Thymus (tissue), 14 donors: ENCODE measurements at places on chromosomes 4 and X. TPM values are rescaled to one million over a fixed set of nuclear protein-coding genes. Genes with fewer than 3 reads are reported as not detected.

GRCh38 chr4:74293558-74293957 is 14.7 kb upstream of the EPGN start:
- no peak for DNase-seq

DNA sequence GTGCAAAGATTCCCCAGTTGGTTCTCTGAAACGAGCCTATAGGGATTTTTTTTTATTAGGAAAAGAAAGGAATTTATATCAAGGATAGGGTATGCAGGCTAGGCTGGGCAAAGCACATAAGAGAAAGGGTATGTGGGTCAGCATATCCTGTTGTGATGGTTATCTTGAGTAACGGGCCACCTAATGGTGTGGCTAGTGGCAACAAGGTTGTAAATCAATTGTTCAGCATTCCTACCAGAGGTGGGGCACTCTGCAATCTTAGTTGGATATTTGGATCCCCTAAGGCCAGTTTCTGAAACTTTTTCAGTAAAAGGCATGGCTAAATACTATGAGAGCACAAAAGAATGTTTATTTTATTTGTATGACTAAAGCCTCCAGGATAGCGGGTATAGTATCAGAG is 42.7 kb downstream of the DCAF12L1 start:
- DNase-seq: no peak

DNA sequence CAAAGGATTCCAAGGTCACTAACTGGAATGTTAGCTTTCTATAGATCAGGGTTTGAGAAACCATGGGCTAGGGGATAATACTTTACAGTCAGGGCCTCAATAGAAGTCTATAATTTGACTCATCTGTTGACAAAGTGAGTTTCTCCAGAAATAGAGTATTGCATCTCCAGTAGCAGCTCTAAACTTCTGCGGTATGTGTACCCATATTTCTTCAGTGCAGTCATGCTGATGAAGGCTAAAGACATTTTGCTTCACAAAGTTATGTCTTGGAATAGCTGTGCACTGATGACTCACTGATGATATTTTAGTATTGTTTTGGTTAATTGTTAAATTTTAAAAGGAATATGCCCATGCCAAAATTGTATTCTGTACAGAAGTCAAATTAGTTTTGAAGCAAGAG is 464.9 kb upstream of the AMOT start:
- DNase-seq: no peak

Gene GAGE12F
- not detected for total RNA-seq

- DNase-seq: no peak
Observed at GRCh38 chr4:159433337-159433736, 330.5 kb downstream of the RAPGEF2 start.

Gene SLC25A5
- 279 TPM for total RNA-seq

Gene ZFP92
- total RNA-seq: 0.19 TPM

Gene FOXR2
- total RNA-seq: not detected

DNA sequence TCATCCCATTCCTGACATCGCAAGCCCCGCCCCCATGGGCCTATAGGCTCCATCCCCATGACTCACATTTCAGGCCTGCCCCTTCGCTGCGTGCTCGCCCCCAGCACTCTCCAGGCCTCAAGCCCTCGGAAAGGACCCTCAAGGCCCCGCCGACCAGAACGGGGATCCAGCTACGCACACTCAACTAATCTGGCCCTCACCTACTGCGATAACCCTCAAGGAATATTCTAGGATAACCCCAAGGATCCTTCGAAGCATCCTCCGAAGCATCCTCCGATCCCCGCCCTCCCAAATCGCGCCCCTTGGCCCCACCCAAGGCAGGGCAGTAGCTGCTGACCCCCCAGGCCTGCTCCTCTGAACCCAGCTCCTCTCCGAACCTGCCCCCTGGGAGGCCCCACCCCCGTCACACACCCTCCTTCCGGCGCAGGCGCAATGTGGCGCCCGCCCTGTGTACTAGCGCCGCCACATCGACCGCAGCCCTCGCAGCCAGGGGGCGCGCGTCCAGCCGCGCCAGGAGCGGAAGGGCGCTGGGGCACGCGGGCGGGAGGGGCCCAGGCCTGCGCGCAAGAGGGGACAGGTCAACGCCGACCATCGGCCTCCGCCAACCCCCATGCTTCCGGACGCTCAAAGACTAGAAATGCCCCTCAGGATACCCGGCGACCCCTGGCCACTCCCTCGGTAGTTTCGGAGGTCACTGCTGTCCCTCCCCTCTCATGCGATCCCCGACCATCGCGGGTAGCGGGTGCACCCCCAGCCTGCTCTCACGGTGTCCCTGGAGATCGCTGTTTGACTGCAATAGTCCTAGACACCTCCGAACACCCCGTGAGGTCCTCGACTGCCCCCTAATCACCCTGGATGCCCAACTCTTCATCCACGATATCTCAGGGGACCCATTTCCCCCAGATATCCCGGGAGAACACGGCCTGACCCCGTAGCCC is 6.4 kb upstream of the MAGIX start:
- peak; percentile 30 for DNase-seq

Gene ART3
- 0.61 TPM for total RNA-seq

DNA sequence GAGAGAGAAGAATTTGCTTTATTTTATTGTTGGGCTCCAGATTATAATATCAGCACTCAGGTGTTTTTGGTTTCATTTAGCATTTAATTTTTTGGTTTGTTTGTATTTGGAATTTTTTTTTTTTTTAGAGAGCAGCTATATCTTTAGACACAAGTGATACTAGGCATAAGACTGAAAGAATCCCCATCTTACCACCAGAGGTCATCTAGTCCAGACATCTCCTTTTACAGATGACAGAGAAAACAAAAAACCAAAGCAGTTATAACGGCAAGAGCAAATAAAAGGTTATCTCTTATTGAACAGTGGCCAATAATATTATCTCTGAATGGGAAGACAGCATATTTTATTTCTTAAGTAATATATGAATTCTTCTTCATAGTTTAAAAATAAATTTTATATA is 22.8 kb downstream of the USP38 start:
- DNase-seq: no peak

DNA sequence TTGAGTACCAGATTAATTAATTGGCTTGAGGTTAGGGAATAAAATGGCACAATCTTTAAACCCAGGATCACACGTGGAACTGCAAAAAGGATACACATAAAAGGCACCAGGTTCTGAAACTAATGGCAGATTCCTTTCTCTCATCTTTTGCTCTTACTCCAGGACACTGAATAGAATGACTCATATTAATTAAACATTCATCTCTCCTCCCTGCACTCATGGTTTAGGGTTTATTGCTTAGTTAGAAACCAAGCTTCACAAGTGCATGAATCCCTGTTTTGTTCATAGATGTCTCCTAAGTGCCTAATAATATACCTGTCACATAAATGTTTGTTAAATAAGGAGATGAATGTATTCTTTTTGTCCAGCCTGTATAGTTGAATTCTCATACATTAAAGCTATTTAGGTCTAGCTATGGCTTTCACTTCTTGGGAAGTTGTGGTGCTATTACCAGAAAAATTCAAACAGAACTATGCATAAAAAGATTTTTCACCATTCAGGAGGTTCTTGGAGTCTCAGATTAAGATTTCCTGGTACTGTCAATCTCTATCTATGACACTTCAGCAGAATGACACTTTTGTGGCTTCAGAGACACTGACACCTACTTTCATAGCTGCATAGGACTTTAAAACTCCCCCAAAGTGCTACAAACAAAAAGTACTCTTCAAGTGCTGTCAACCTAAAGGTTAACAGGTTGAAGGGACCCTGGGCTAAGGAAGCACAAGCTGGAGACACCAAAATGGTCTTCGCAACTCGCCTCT is 7.4 kb downstream of the CORIN start:
- no peak for DNase-seq

GRCh38 chr4:72513227-72513626 is 55.8 kb downstream of the ADAMTS3 start:
- no peak for DNase-seq

DNA sequence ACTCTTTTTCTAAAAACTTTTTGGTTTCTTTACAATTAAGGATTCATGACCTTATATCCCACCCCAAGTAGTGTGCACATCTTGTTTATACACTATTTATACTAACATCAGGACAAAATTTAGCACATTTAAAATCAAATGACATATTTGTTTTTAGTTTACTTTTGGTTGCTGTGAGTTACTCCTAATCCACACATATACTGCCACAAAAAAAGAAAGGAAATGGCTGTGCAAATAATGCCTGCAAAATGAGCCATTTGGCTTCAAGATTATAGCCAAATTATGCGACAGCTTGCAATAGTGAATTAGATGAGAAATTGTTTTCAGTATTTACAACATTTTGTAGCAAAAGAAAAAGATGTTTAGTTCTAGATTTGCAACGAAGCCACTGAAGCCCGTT is 10.4 kb upstream of the ARHGEF38 start:
- no peak for DNase-seq

DNA sequence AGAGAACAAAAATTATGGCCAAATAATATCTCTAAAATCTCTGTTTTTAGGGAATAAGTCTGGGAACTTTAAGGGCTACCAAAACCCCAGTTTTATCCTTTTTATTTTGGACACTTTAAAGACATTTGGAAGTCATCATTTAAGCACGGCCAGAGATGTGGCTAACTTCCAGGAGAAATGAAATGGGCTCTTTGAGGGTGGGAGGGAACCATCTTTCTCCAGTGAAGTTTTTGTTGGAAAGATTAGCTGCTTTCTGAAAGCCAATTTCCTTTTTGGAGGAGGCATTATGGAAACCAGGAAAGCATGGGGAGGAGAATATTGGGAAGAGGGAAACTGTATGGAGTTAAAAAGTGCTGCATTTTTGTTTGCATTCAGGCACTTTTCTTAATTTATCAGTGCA is 4.8 kb downstream of the VSIG1 start:
- DNase-seq: no peak

Gene FGFR3
- 3.8 TPM for total RNA-seq

Gene PLK4
- total RNA-seq: 33.2 TPM

- no peak for DNase-seq
Observed at GRCh38 chrX:29241809-29242208, 654.6 kb downstream of the IL1RAPL1 start.

DNA sequence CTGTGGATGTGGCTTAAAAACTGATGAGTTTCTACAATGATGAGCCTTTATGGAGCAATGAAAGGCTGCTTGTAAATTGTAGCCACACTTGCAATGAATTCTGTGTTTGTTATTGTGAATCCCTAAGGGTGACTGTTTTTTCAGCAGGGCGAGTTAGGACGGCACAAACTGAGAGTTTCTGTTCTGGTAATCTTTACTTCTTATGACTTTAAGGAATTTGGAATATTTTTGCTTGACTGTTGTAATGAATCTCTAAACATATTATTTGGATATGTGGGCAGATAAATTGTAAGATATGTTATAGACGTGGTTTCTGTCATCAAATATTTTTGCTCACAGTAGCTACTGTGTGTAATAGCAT is 22.2 kb downstream of the RBPJ start:
- no peak for DNase-seq

DNA sequence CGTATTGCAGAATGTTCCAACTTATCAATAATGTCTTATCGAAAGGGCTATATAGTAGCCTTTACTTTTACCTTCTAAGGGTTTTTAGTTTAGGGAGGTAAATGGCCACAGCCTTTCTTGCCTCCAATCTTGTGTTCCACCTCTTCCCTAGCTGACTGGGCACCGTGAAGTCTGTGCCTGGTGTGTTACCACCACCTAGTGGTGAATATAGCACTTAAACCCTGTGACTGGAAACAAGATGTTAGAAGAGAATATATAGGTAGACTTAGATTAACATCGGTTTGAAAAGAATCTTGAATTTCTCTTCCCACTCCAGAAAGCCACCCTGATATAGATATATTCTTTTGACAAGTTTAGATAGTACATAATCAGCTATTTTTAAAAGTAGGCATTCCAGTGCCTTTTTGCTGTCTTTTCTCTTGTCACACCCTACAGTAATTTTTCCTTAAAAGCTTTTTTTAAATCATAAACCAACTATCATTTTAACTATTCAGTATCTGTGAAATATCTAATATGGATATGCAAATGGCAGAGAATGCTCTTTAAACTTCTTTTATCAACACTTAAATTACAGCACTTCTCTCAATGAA is 27.8 kb upstream of the ADH7 start:
- DNase-seq: peak; percentile 17

DNA sequence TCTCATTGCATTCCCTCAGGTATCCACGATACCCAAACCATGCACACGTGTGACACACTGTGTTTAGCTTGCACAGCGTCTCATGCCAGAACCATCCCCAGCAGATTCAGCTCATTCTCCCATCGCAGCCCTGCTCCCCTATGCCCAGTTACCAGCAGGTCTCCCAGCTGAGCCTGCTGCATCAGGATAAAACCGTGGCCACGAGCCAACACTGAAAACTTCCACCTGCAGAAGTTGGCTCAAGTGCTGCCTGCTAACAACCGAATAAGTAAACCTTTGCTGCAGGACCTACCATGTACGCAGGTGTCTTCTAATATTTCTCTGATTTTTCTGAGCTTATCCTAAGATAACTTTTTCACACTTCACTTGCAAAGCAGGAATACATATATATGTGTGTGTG is 120.4 kb upstream of the STS start:
- no peak for DNase-seq

DNA sequence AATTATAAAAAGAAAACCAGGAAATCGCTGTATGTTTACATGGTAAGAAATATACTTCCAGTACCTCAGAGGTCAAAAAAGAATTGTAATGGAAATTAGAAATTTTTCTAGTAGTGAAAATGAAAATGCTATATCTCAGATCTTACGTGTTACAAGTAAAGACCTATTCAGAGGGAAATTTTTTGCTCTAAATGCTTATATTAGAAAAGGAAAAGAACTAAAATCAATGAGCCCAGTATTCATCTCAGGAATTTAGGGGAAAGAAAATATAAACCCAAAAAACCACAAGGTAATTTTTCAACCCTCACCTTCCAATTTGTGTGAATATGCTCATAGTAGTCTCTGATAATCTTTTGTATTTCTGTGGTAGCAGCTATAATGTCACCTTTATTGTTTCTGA is 145.6 kb downstream of the RAP1GDS1 start:
- no peak for DNase-seq

- no peak for DNase-seq
Observed at GRCh38 chr4:57554556-57555092, 444.4 kb upstream of the IGFBP7 start.

Gene NRK
- total RNA-seq: 2.6 TPM

DNA sequence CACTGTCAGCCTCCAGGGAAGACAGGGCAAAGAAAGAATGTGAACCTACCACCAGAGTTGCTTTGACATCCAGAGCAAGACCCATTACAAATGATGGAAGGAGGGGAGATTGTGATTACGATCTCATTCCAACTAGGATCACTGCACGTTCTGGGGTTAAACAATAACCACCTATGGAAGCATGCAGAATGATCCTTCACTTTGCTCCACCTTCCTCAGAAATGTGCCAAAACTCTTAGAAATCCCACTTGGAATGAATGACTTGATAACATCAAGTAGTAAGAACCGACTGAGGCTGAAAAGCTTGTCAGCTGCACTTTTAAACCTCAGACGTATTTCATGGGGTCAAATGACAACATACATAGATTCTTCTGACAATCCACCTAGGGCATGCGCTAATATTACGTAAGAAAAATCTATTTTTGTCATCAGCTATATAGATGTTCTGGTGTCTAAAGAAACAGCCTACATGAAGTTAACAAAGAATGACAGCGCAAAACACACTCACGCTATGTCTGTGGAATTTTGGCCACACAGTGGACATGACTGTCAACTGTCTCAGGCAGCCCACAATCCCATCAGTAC is 3.5 kb upstream of the STS start:
- DNase-seq: no peak
